ENCODE measurements at places on chromosomes 12 and 14. TPM values are rescaled to one million over a fixed set of nuclear protein-coding genes. Genes with fewer than 3 reads are reported as not detected.

DYRK4 gene
- total RNA-seq = 60.7 TPM

SLC6A13 gene
- total RNA-seq = not detected

GRCh38 chr14:75156901-75157300 is 19.5 kb downstream of the TMED10 start:
- no peak for DNase-seq

GRCh38 chr14:47675466-47676314 is at the start of gene MDGA2:
Gene MDGA2 (minus strand): TSS chr14:47675605.
- no peak for DNase-seq

DNA sequence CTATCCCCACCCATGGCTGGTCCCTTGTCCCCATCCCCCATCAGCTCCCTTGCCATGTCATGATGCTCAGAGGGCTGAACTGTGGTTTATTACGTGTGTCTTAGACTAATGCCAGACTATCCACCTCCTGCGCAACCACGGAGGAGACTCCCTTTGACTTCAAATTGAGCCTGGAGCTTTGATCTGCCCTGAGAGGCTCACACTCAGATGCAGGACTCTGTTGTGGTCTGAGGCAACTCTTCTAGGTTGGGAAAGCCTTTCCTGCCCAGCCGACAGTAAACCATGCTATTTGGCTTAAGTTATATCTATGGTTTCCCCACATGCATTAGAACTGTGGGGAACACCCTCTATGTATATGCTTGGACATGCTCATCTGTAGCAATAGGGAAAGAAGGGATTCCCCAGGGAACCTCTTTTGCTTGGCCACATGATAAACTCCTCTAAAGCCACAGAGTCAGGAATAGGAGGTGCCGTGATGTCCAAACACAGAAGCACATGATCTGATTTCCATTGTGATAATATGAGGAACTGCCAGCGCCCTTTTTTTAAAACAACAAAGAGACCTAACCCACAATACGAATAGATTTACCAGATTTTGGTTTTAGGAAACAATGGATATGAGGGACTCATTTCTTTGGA is 11.1 kb upstream of the LGALS3 start:
- DNase-seq = no peak

- DNase-seq = no peak
These were observed 37.5 kb downstream of the CCNK start for GRCh38 chr14:99518441-99519346.

DNA sequence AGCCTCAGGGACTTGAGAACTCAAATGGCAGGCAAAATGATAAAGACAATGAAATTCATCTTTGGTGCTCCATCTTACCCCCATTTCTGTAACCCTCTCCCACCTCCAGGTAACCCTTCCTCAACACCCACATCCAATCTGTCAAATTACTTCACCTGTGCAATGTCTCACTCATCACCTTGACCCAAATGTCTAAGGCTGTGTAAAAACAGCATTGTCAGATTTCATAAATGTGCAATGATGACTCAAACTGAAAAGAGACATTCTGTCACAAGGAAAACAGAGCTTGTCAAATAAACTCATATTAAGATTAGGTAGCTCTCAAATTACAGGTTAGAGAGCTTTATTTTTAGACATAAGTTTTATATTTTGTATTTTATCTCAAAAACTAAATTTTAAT is 19.9 kb upstream of the COCH start:
- DNase-seq = no peak

DNA sequence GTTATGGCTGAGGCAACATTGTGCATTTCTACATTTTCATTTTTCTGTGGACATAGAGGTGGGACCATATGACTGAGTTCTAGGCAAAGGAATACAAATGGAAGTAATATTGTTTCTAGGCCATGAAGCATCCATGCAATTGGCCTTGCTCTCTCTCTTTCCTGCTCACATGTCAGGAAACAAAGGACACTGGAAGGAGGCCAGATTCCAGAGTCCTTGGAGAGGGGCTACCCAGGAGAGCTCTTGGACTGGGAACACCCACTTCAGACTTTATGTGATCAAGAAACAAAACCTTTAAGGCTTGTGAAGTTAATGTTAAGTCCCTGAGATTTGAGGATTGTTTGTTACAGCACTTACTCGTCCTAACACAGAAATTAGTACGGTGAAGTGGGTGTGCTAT is 32.8 kb downstream of the PDZRN4 start:
- no peak for DNase-seq

OR10G2 gene
- total RNA-seq = not detected

GALNT6 gene
- 67.2 TPM for total RNA-seq

ANO4 gene
- 0.11 TPM for total RNA-seq

DNA sequence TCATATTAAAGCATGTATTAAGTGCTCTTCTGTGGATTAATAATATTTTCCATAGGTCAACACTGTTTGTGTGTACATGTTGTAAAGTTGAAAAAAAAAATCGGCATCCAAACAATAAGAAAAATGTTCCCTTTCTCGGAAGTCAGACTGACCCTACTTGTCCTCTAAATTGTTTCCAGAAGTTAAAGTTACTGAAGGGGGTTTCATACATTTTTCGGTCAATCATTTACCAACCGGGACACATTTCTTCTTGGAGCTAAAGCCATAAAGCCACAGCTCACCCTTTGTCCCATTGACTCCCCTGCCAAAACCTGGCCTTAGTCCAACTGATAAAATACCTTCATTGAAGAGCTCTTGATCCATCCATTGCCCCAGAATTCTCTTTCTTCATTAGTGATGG is 230.0 kb downstream of the ANO2 start:
- no peak for DNase-seq

DNA sequence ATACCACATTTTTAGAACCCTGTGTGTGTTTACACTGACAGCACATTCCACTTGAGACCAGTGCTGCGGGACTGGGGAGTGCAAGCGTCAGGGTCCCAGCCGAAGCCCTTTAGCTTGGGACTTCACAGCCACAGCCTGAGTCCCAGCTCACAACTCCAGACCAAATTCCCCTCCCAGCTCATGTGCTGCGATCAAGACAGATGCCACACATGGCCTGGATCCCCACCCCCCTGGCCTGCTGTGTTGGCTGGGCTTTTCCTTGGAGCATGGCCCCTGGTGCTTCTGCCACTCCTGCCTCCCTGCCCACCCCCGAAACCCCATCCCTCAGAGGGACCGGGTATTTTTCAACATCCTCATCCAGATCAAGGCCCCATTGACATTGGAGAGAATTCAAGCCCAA is 63.7 kb downstream of the WDR20 start:
- no peak for DNase-seq

KRT7 gene
- total RNA-seq = 153 TPM

SPIC gene
- total RNA-seq = not detected

DNA sequence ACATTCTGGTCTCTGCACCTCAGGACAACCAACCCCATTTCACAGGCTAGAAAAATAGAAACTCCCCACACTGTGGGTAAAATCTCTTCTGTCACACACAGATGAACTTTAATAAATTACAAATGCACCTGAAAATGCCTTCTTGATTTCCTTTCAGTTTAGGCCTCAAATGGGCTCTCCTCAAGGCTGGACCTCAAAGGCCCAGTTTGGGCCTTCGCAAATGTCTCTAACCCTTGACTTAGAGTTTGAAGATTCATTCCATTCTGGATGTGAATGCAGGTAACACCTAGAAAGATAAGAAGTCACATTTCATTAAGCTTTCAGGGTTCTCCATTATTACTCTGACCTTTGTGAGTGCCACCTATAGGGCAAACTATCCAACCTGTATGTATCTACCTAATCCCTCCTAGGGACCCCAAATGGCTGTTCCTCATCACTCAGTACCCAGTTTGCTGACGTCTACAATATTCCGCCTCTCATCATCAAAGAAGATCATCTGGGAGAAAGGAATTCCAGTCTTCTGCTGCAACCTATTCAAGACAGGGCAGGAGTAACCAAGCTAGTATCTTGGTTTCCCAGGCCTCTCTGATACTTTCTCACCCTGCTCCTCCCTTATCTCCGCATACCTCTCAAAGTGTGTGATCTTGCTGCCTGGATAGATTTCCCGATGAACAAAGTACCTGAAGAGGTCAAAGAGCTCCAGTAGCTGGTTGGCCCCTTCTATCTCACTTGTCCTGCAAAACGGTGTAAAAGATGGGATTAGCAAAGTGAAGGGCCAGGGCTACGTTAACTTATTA is 776 bp upstream of the CHMP4A start:
- peak; percentile 19 for DNase-seq

DNA sequence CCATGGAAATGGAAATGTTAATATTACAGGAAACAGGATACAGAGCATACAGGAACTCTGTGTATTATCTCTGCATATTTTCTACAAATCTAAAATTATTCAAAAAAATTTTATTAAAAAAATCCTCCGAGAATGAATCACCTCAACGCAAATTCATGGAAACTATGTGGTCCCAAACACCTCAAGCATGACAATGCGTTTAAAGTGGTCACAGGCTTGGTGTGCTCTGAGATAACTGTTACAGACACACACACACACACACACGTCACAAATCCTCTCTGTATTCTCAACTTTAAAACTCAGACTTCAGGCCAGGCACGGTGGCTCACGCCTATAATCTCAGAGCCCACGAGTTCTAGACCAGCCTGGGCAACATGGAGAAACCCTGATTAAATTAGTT is 45.3 kb upstream of the MTERF2 start:
- no peak for DNase-seq

KRT85 gene
- not detected for total RNA-seq

DNA sequence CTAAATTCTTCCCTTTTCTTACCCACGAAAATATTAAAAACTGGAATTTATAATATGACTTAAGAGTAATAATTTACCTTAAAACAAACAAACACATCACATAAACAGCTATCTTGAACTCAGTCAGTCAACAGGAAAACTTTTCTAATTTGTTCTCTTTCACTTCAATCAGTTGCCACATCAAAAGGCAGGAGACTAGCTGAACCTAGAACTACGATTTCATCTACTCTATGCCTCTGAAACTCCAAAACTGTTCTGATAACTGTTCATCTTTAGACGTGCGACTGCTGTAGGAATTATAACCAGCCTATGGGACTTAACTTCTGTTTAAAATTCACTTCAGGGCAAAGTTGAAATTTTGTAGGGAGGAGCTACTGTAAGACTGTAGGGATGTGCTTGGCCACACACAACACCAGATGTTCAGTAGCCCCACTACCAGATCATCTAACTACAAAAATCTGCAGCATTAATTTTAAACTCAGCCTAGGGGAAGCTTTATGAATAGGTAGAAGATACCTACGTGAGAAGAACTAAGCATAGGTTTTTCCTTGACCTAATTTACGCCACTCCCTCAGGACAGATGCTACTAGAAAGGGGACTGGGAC is 7.6 kb upstream of the RAD51AP1 start:
- DNase-seq = no peak

DNA sequence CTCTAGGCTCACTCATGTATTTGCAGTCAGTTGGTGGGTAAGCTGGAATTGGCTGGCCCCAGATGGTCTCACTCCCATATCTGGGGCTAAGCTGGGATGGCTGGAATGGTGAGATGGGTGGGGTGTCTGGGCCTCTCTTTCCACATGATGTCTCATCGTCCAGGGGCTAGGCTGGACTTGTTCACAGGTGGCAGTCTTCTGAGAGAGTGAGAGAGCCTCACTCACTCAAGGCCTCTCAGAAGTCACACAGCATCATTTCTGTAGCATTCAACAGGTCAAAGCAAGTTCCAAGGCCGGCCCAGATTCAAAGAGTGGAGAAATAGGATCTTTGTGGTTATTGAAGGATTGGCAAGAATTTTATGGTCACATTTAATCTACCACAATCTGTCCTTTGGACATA is 102.7 kb downstream of the UNC79 start:
- no peak for DNase-seq

- DNase-seq = no peak
These were observed 163.7 kb downstream of the GXYLT1 start for GRCh38 chr12:41981013-41981412.

DNA sequence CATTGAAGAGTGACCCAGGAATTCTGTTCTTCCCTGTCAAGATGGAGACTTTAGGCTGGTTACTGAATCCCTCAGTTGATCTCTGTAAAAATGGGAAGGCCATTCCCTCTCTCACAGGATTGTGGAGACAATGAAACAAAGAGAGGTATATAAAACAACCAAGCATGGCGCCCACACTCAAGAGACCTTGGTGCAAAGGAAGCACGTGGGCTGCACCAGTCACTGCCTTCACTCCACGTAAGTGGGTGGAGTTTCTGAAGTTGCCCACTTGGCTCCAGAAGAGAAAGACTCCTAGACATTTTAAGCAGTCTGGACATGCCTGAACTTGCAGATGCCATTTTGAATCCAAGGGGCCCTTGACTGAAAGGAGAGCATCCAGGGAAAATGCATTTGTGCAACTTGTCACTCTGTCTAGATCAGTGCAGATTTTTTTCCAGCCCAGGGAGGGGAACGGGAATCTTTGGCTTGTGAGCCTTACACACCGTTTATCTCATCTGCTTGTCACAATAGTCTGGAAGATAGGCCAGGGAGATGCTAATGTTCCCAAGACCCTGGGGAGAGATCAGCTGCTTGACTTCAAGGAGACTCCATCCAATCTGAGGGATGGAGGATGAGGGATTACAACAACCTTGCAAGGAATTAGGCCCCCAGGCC is 96.9 kb upstream of the TBX3 start:
- no peak for DNase-seq

- no peak for DNase-seq
These were observed 219.5 kb upstream of the NUDT4 start for GRCh38 chr12:93158065-93158843.

GRCh38 chr14:51059032-51059431 is 35.9 kb downstream of the TRIM9 start:
- DNase-seq = no peak

DNA sequence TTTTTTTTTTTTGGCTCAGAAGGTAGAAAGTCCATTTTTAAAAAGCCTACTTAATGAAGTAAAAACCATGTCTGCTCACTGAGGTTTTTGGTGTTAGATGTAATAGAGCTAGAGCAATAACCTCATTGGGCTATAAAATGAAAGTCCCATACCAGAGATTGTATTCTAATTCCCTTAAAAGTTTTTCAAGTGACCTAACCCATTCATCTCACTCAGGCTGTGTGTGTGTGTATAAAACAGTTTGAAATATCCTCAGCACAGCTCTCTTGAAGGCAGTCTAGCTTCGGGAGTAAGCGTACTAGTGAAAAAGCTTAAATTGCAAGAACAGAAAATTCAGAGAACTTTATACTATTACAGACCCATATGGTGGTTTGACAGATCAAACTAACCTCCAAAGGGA is 313.8 kb downstream of the CEP128 start:
- no peak for DNase-seq

DCN gene
- 443 TPM for total RNA-seq

GRCh38 chr14:23621204-23621931 is 14.8 kb upstream of the DHRS2 start:
- no peak for DNase-seq

DNA sequence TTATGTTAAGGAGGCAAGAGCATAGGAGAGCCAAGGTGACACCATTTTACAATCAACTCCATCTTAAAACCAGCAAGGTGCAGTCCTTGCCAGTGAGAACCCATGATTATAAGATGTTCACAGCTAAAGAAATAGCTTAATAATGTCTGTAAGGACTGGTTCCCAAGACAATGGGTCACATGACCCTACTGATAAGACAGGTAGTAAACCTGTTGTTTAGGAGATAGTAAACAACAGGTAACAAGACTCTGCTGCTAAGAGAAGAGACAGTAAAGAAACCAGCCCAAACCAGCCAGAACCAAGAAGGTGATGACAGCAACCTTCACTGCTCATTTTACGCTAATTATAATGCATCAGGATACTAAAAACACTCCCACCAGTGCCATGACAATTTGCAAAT is 23.2 kb upstream of the BCAT1 start:
- DNase-seq = no peak

- DNase-seq = no peak
These were observed 337.5 kb downstream of the CCDC91 start for GRCh38 chr12:28527631-28528249.
